Fibroblast of the aortic adventitia (primary cell): ENCODE measurements at places on chromosomes 12 and 14.

GRCh38 chr12:66899588-66899987 lies 220.7 kb upstream of the GRIP1 start:
- DNase-seq: no peak

- DNase-seq: no peak
Observed at GRCh38 chr14:63745858-63746425, 18.1 kb upstream of the SGPP1 start.

GRCh38 chr14:103489621-103490020 lies 33.0 kb downstream of the CKB start:
- no peak for DNase-seq

GRCh38 chr12:123928274-123928865 lies 44.3 kb downstream of the CCDC92 start:
- no peak for DNase-seq

GRCh38 chr12:19301688-19302087 lies 137.6 kb upstream of the AEBP2 start:
- DNase-seq: no peak

- DNase-seq: no peak
Observed at GRCh38 chr12:14607568-14607967, 39.9 kb upstream of the PLBD1 start.

DNA sequence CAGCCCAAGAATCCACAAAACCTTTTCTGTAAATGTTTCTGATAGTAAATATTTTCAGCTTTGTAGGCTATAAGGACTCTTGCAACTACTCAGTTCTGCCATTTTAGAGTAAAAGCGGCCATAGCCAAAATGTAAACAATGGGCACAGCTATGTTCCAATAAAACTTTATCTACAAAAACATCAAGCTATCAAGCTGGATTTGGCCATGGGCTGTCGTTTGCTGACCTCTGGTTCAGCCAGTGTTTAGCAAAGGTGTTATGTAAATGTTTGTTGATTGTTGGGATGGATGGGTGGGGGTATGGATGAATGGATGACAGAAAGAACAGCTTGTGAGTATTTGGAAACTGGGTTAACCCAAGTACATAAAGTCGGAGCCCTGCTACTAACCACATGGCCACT lies 111.1 kb upstream of the VRK1 start:
- DNase-seq: no peak
